ENCODE measurements at places on chromosomes 3 and 15.

DNA sequence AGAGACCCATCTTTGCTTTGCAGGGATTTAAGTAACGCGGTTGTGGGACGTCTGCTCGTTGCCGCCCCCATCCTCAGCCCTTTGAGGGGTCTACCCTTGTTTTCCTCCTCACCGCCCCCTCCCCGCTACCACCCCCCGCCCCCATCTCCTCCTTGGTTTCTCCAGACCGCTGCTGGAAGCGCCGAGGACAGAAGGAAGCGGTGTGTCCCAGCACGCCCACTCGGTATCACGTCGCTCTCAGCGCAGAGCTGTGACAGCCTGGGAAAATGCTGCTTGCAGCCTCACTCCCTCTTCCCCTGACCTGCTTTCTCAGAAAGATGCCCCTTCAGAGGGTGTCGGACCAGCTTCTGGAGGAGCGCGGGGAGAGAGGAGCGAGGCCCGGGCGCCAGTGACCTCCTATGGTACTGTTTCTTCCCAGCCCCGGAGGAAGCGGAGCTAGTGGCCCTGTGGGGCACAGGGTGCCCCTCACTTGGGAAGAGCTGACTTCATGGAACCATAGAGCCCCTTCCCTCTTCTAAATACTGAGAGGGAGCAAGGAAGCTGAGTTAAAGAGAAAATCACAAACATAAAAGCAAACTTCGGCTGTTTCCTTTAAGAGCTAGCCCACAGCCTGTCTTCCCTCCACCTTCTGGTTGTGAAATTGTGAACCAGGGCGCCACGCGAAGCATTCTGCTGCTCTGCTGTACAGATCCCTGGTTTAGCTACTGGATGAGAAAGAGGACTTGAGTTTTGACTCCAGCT lies 698 bp downstream of the IL1RAP start:
- DNase-seq: peak; percentile 27

DNA sequence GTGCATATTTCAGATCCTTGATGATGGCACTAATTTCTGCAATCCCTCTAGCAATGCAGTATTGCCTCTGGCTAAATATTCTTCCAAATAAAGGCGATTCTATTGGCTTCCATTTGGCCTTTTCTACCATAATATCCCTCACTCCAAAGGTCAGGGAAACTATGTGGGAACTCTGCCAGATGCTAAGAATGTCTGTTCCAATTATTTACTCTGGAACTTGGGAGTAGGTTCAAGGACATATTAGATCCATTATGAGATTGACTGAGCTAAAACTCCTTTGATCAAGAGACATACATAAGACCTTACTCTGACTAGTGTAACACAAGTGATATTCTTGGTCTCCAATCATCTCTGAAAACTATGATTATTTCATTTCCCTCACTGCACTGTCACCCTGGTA lies 674.5 kb upstream of the NECTIN3 start:
- no peak for DNase-seq

- no peak for DNase-seq
These were observed 206.9 kb downstream of the NSUN3 start for GRCh38 chr3:94269763-94270162.

- no peak for DNase-seq
These were observed 76.8 kb upstream of the ARL6 start for GRCh38 chr3:97687734-97688133.

DNA sequence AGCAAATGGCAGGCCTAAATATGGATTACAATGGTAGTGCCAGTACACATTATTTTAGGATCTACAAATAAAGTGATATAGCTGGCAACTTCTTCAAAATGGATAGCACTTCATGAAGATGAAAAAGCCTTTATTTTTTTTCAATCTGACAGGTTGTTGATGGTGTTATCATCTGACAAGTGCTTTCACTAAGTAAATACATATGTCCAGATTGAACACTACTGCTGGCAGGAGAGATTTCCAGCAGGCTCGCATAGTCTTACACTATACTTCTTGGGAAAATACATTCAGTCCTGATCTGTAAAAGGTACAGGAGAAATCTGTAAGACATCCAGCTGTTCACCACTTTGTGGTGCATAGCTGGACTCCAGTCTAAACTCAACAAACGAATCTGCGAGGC lies 50.9 kb upstream of the ALCAM start:
- no peak for DNase-seq

DNA sequence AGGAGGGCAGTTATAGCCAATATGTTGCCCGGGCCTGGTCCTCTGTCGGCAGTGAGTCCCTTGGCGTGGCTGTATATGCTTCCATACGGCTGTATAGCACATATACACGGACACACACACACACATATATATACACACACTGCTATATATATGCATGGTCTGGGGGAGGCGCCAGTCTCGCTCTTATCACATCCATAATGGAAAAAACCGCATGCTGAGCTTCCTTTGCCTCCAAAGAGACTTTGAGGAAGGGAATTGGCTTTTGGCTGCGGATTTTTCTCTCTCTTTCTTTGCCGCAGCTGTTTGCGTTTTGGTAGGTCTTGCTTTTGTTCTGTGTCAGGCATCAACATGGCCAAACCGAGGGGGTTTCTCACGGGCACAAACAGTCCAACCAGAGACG lies 11.3 kb upstream of the TMEM115 start:
- DNase-seq: no peak

DNA sequence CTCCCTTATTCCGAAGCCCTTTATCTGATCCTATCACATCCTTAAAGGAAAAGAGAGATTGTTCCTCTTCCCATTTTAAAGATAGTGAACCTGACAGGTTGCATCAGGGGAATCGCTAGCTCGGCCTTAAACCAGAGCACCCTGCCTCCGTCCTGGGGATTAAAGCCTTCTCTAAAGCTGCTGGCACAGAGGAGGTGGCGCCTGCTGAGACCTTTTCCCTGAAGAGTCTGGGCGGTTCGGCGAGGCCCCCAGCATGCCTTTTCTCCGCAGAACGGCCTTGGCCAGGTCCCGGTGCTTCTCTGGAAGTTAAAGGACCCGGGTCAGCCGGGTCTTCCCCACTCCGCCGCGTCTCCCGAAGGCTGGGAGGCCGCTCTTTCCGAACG lies 593 bp downstream of the FAM219B start:
- no peak for DNase-seq
